ENCODE measurements at places on chromosomes 13 and 19.

DNA sequence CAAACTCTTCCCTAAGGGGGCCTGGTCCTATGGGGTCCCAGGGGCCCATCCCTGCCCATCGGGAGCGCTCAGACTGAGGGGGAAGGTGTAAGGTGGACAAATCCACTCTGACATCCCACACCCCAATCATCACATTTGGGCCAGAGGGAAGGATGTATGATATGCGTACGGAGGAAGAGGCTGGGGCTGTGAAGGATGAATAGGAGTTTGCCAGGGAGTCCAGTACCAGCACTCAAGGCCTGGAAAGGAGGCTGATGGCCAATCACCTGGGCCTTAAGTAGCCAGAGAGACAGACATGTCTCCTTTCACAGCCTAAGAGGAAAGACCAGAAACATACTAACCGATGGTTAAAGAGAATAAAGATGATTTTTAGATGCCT, 14.9 kb downstream of the TJP3 start:
- no peak for DNase-seq

GRCh38 chr13:21590231-21590630, 13.7 kb downstream of the MICU2 start:
- DNase-seq = no peak

- no peak for DNase-seq
Measured at GRCh38 chr13:76667551-76667950, 218.7 kb downstream of the KCTD12 start.

- DNase-seq = no peak
Measured at GRCh38 chr13:19737844-19738557, 44.7 kb downstream of the PSPC1 start.

DNA sequence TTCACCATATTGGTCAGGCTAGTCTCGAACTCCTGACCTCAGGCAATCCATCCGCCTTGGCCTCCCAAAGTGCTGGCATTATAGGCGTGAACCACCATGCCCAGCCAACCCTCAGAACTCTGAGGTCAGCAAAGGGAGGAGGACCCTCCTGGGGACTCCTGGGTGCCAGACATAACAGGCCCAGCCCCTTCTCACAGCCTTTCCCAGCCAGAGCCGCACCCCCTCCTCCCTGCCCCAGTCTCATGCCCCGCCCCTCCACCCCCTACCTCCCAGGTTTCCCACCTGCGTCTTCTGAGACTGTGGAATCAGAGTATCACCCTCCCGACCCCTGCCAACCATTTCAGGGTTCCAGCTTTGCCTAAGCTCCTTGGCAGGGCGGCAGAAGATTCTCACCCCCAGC, 5.2 kb downstream of the IGLON5 start:
- no peak for DNase-seq

DNA sequence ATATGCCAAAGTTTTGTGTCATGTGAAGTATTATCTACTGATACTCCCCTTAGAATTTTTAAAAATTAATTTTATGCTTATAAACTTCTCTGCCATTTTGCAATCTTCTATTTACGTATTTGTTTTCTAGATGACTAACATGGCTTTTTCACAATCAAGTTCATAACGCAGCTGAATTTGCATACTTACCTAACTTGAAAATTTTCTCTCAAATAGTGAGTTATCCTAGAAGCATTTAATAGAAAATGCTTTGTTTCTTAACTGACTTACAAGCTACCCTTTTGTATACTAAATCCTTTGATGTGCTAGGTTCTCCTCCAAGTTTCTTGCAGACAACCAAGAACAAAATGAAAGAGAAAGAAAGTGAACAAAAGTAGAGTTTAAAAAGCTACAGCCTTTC, 683.5 kb downstream of the LIG4 start:
- DNase-seq = no peak

DNA sequence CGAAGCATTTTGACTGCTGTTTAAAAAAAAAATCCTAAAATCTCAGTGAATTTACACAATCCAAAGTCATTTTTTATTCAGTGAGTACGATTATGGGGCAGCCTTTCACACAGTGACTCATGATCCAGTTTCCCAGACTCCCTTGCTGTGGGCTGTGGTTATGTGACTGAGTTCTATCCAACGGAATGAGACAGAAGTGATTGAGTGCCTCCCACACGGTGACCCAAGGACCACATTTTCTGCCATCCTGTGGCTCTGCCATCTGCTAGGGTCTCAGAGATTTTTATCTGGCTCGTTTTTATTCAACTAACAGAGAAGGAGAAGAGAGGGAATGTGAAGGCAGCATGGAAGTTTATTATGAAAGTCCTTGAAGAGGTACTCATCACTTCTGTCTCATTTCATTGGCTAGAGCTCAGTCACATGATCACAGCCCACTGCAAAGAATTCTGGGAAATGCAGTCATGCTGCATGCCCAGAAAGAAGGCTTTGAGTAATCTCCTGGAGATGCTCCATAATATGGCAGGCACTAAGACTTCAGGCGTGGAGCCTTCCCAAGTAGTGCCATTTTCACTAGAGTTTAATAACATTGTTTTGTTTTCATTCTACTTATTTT, 999.4 kb downstream of the UQCRFS1 start:
- no peak for DNase-seq

GRCh38 chr19:4032436-4032835, 24.9 kb downstream of the PIAS4 start:
- no peak for DNase-seq

- DNase-seq = no peak
Measured at GRCh38 chr19:57633832-57634131, 814 bp downstream of the ZNF211 start.

DNA sequence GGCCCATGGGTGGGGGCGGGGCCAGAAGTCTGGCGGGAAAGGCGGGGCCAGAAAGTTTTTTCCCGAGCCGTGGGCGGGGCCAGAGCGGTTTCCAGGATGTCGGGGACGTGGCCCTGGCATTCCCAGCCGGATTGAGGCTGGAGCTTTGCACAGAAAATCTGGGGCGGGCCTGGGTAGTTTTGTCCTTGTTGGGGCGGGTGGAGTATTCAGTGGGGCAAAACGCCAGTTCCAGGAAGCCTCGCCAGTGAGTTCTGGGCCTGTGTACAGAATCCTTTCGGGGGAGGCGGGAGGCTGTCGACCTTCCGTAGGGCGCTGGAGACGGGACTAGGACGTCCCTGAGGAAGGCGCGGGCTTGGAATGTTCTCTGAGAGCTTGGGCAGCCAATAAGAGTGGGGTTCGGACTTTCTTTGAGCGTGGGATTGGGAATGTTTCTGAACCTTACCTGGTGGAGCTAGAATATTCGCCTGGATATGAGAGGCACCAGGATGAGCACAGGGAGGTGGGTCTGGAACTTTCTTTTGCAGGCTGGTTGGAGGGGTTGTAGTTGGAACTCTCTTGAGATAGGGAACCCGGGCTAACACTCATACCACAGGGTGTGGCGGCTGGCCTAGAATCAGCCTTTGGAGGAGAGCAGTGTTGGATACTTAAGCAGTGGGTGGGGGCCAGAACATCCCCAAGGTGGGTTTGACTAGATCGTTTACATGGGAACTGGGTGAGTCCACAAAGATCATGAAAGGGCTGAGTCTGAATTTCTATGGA, 1.3 kb downstream of the CCDC9 start:
- DNase-seq = no peak

- DNase-seq = no peak
Measured at GRCh38 chr13:79282976-79283375, 123.1 kb downstream of the RBM26 start.

DNA sequence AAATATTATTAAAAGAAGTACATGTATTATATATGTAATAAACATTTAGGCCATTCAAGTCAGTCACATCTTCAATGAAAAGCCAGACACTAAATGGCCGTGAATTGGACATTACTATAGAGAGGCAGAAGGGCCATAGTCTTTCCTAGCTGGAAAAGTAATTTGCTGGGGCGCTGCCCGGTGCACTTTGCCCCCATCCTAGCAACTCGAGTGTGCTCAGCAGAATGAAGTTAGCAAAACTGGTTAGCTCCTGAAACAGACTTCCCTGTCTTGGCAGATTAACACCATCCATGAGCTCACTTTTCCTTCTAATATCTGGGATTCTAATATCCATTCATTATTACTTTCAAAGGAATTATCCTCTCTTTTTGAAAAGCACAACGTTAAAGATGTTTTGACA, 2.8 kb upstream of the SPRYD7 start:
- DNase-seq = no peak

GRCh38 chr13:44868397-44868796, 120.9 kb downstream of the NUFIP1 start:
- no peak for DNase-seq

- DNase-seq = no peak
Measured at GRCh38 chr13:39815345-39816111, 160.1 kb downstream of the COG6 start.

GRCh38 chr13:81597101-81597500, 1256.2 kb upstream of the SPRY2 start:
- DNase-seq = no peak

DNA sequence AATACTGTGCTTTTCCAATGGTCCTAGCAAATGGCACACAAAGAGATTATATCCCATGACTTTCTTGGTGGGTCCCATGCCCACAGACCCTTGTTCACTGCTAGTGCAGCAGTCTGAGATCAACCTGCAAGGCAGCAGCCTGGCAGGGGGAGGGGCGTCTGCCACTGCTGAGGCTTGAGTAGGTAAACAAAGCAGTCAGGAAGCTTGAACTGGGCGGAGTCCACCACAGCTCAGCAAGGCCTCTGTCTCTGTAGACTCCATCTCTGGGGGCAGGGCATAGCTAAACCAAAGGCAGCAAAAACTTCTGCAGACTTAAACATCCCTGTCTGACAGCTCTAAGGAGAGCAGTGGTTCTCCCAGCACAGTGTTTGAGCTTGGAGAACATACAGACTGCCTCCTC, 82.9 kb downstream of the ZNF737 start:
- DNase-seq = no peak

DNA sequence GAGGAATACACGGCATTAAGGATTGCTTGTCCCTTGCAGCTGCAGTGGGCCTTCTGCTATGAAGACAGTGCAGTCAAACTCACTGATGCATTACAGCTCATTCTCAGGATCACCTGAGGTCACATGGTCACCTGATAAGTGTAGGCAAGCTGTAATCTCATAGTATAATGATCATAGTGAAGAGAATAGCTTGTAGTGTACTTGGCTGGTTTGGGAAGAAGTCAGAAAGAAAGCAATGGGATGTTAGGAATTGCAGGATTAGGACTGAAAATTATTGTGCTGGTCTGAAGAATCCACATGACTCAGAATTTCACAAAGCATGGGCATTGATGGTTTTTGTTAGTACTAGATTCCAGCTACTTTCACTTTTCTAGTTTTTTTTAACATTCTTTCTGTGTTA, 76.7 kb downstream of the MBNL2 start:
- DNase-seq = no peak

DNA sequence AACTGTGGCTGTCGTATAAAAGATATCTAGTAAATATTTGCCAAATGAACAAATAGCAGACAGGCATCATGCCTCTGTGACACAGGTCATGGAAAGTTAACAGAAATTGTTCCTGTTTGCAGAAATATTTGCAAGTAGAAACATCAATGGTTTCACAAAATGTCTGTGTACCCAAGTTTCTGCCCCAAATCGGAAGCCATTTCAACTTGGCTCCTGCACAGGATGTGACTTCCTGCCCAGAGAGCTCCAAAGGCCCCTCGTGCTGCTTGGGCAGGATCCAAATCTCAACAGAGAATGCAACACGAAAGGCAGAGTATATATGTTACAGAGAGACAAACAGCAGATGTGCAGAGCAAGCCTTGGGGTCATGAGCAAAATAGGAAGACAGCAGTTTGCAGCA, 95.5 kb upstream of the SERP2 start:
- DNase-seq = no peak

DNA sequence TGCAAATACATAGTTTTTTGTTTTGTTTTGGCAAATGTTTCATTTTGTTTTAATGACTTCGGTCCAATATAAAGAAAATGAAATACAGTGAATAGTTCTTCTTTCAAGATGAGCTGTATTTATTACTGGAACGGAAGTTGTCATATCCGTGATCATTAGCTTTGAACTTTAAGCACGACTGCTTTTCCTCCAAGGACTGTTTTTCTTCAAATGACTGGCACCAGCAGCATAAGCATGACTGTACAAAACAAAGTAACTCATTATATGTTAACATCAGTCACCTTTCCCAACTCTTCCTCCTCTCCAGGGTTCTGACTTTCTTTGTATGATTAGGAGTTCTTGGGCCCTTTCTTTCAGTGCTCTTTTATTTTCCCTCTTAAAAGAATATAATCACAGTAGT, 20.5 kb downstream of the EDNRB start:
- no peak for DNase-seq

GRCh38 chr19:47742634-47743033, 2.7 kb upstream of the NOP53 start:
- no peak for DNase-seq

DNA sequence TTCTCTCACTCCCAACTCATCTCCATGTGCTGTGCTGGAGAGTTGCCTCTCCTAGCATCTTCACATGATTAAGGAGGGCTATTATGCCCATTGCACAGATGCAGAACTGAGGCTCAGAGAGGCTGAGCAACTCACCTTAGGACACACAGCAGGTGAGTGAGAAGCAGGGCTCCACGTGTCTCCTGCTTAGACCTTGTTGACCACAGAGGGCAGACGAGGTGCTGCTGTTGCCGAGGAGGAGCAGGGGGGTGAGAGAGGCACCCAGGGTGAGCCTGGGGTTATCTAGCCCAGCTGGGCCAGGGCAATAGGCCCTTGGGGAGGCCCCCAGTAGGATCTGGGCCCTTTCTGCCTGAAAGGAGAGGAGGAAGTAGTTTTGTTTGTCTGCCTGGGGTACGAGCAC, 2.4 kb upstream of the HSH2D start:
- DNase-seq = no peak

Measured in omental fat pad (tissue), 4 donors.